T47D (cell line): ENCODE measurements at places on chromosomes 16 and 17.

GRCh38 chr17:45438931-45439610 is 6.4 kb upstream of the ARHGAP27 start:
- peak; percentile 74 for DNase-seq

DNA sequence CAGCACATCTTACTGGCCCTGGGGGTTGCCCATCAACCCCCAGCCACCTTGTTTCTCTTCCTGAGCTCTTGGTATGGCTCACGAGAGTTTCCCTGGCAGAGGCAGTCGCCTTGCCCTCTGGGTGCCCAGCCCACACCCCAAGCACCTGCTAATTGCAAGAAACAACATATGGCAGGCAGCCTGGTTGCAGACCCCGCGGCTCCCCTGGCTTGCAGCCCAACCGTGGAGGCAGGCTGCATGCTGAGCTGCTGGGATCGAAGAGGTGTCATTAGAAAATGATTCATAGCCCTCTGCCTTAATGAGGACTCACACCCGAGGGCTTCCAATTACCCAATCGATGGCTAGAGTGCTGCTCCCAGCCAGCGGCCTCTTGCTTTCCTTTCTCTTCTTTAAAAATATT is 115.7 kb downstream of the TMEM114 start:
- no peak for DNase-seq

- DNase-seq = no peak
These were observed 48.2 kb upstream of the MGAT5B start for GRCh38 chr17:76820039-76820438.

DNA sequence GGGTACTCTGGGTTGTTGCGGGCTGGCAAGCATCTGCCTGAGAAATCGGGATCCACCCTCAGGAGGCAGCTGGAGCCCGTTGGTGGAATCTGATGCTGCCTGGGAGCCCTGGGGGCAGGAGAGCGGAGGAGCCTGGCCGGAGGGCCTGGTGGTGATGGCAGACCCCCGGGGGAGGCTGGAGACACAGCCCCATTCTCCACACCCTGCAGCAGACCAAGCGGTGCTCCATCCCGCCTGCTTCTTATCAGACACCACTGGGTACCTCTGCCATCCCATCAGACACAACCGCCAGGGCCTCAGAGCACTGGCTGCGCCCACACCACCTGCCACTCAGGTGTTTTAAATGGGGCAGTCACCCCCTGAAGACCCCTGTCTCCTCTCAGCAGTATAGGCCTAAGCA is 103.9 kb downstream of the RBFOX3 start:
- DNase-seq = no peak

DNA sequence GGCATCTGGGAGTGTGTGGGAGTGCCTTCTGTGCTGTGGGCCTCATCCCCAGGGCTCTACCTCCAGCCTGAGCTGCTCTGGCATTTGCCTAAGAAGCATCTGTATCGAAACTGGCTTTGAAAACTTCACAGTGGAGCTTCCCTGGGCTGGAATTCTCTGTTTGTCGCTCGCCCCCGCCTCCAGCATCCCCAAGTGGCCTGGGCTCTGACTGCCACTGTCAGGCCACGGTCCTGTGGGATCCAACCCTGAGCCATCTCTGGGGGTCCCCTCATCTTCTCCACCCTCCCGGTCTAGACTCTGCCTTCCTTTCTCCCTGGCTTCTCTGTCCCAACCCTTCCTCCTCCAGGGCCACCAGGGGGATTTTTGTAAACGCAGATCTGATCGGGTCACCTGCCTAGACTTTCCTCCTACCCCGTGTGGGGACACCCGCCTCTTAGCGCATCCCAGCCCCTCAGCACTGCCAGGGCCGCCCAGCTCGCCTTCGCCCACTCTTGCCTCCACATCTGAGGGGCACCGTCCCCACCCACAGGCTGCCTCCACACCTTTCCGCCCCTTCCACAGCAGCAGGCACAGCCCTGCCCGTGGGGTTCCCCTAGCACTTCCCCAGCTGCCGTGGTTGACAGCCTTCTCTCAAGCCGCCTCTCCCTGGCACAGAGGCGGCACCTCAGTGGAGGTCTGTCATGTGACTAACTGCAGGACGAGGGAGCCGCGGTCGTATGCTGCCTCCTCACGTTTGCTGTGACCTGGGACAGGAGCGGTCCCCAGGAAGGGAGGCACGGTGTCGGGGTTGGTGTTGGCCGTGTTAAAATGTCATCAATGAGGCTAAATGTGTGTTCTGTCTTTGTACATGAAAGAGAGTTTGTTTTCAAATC is 12.0 kb downstream of the TBC1D24 start:
- DNase-seq = no peak

DNA sequence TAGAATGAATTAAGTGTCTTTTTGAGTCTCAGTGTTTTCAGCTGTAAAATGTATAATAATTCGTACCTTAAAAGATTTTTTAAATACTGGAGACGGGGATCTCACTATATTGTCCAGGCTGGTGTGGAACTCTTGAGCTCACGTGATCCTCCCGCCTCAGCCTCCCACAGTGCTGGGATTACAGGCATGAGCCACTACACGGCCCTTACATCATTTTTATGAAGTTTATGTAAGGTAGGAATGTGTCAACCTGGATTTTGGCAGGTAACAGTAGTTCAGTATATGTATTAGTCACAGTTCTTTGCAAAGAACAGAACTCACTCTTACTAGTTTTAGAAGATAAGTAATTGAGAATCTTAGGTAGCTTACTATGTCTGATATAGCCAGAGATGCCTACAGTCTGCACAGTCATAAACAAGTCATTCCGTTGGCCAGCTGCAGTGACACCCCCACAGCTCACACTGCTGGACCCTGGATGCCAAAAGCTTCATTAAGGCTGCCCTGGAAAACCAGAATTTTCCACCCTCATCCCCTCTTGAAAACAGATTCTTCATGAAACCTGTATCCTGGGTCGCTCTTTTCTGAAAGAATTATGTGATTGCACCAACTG is 583 bp upstream of the COX6A2 start:
- DNase-seq = no peak

DNA sequence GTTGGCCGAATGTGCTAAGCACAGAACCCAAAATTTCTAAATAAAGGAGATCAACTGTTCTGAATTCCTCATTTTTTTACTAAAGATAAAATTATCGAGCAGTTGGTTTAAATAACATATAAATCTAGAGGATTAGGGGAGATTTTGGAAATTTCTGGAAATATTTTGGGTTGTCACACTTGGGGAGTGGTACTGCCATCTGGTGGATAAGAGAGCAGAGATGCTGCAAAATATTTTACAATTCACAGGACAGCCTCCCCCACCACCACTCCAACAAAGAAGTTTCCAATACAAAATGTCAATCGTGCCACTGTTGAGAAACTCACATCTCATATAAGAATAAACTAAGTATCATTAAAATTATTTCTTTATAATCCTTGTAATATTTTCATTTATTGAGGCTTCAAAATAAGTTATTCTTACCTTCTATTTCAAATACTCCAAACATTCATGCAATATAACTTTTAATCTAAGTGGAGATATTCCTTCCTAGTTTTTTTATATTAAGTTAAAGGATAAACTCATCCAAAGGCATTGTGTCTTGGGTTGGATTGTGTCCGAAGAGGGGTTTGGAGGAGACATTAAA is 17.0 kb upstream of the ABCA8 start:
- DNase-seq = peak; percentile 21

- DNase-seq = no peak
These were observed 240.6 kb downstream of the FOXL1 start for GRCh38 chr16:86818671-86819532.

DNA sequence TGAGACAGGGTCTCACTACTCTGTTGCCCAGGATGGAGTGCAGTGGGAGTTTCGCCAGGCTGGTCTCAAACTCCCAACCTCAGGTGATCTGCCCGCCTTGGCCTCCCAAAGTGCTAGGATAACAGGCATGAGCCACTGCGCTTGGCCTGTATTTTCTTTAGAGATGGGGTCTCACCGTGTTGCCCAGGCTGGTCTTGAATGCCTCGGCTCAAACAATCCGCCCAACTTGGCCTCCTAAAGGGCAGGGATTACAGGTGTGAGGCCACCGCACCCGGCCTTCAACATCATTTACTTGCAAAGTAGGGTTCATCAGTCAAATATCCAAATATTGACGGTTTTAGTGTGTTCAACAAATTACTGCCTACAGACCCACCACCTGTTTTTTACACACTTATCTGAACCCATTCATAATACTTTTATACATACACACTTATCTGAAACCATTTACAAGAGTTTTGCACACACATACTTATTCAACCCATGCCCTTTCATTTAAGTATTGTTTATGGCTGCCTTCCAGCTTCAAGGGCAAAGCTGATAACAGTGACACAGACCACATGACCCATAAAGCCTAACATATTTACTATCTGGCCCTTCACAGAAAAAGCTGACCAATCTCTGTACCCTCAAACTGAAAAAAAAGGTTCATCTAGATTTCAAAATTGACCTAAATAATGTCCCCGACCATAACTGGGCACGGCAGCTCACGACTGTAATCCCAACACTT is 11.9 kb downstream of the TMEM170A start:
- DNase-seq = no peak

- peak; percentile 94 for DNase-seq
These were observed 6.2 kb downstream of the CNP start for GRCh38 chr17:41972571-41973407.

GRCh38 chr16:31090540-31090939 is 1.8 kb upstream of the PRSS53 start:
- DNase-seq = no peak

DNA sequence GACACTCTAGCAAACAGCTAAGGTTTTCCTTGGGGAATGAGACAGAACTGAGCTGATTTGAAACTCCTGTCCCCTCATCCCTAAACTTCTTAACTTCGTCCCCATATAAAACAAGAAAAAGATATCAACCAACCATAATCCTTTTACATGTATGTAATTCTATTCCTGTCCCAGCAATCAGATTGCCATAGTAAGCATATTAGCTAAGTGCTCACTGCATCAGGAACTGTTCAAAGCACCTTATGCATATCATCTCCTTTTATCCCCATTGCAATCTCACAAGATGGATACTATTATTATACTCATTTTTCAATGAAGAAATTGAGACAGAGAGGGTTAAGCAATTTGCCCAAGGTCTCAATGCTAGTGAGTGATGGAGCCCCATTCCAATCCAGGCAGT is 6.8 kb downstream of the KIF18B start:
- no peak for DNase-seq

GRCh38 chr17:29010129-29010528 is 4.3 kb upstream of the SEZ6 start:
- no peak for DNase-seq

- no peak for DNase-seq
These were observed 103.3 kb downstream of the ABCC6 start for GRCh38 chr16:16120044-16120381.

- no peak for DNase-seq
These were observed 251.7 kb upstream of the SALL1 start for GRCh38 chr16:51402785-51403184.

- DNase-seq = no peak
These were observed 53.1 kb downstream of the PLD6 start for GRCh38 chr17:17153071-17153470.
